Stimulated activated CD8-positive, alpha-beta memory T cell treated with anti-CD3 and anti-CD28 coated beads, Interleukin-15, amount 100 ng/mL, for 48 hours (primary cell): ENCODE measurements at places on chromosomes 6 and 20.

DNA sequence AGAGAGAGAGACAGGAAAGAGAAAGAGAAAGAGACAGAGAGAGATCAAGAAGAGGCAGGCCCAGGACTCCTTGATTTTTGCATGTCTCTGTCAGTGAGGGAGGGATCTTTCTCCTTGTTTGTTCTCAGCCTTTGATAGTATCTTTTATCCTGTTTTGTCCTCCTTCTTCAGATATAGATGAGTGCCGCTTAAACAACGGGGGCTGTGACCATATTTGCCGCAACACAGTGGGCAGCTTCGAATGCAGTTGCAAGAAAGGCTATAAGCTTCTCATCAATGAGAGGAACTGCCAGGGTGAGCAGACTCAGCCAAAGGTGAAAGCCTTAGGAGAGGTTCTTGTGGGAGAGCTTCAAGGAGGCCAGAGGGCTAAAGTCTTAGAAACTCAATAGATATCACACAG is 20.0 kb upstream of the ZNF76 start:
- DNase-seq, result no peak

GRCh38 chr6:127225497-127225896 is 41.2 kb upstream of the RNF146 start:
- DNase-seq, result no peak

GRCh38 chr20:41607791-41608190 is 10.4 kb downstream of the CHD6 start:
- no peak for DNase-seq

DNA sequence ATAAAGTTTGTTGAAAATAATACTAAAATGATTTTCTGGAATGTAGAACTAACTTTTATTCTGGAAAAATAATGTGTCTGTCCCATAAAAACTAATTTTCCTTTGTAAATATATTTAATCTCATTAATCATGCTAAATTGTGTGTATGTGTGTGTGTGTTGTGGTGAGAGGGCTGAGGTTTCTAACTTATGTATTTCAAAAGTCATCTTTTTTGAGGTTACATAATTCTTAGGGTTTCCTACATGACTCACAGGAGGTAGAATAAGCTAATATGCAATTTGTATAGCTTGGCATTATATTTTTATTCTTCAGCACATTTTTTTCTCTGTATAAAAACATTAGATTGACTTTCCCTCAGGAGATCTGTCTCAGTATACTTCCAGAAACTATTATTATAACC is 64.1 kb upstream of the CLVS2 start:
- DNase-seq, result no peak

DNA sequence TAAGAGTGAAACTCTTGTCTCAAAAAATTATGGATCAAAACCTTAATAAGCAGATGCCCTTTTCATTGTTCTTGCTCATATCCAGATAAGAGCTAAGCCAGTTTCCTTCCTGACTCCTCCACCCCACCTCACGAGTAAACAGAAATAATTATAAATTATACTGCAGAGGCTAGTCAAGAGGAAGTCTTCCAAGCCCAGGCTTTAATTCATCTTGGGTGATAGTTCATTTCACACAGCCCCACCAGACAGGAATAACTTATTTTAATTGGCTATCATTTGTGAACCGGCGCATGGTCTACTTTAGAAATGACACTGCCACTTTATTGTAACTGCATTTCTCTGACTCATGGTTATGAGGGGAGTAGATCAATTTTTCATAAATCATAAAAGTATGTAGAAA is 102.0 kb downstream of the BTBD3 start:
- DNase-seq, result no peak

DNA sequence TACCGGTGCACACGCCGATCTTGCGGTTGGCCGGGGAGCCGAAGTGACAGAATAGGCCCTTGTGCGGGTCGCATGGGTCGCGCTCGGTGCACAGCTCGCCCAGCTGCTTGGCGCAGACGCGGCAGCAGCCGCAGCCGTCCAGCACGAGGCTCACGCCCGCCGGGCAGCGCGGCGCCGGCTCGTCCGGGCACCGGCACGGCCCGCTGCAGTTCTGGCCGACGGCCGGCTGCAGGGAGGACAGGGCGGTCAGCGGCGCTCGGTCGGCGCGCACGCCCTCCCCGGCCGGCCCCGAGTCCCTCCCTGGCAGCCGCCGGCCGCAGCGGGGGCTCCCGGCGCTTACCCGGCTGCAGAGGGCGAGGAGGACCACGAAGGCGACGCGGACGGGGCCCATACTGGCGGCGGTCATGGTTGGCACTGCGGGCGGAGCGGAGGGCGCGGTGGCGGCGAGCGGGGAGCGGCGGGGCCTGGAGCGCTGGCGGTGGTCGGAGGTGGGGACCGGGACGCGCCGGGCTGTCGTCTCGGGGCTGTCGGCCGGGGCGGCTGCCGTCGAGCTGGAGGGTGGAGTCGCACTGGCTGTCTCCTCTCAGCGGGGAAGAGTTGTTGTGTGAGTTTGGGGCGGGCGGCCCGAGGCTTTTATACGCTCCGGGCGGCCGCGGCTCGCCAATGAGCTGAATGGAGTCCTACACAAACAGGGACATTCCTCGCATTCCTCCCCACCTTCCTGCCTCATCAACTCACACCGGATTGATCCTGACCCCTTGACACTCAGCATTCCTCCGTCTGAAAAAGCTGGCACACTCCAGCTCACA is at the start of gene CCN2:
CCN2 (minus strand) TSS at position 606 of the 809 bp plus-strand sequence; CDS start at position 406, 200 bp downstream.
- no peak for DNase-seq

DNA sequence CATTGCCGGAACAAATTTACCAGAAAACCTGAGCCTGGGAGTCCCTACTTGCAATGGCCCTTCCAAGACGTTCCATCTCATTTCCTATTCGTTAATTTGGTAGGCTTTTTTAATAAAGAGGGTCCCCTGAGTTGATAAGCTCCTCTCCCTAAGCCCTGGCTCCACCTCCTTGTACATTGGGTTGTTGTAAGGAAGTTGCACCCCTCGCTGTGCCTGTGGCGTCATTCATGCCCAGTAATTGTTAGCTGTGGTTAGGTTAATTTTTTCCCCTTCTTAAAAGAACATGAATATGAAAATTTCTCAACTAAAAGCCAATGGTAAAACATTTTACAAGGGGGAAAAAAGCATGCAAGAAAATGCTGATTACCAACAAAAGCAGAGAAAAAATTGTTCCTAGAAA is 91.9 kb downstream of the SLC24A3 start:
- no peak for DNase-seq

DNA sequence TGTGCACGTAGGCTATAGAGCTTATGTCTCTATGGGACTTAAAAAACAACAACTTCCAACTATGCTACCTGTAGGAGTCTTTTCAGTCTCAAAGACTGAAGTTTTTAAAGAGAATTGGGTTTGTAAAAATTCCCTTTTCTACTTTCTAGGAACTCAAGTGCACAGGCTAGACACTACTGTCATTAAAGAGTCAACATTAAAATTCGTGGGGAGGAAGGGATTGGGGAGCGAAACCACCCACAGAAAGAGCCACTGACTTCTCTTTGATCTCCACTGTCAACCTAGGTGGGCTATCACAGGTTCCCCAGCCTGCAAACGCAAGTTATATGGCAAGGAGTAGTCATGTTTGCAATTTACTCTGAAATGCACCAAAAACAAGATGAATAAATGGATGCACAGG is 37.7 kb downstream of the ADTRP start:
- no peak for DNase-seq

GRCh38 chr6:137156650-137157049 is 16.8 kb downstream of the IL22RA2 start:
- DNase-seq, result no peak

DNA sequence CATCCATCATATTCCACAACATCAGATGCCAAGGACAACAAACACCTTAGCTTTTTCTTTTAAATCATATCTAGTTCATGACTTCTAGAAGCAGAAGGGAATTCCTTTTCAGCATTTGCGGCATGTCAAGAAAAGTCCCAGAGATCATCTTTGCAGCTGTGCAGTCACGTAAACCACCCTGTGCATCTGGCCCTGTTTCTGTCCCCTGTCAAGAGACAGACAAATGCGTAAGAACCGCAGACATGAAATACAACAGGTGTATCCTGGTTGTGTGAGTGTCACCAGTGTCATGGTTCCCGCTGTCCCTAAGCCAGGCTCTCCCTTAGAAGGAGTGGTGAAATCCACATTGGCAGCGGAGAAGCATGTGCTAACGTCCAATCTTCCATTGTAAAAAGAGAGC is 28.1 kb downstream of the LY86 start:
- DNase-seq, result no peak

DNA sequence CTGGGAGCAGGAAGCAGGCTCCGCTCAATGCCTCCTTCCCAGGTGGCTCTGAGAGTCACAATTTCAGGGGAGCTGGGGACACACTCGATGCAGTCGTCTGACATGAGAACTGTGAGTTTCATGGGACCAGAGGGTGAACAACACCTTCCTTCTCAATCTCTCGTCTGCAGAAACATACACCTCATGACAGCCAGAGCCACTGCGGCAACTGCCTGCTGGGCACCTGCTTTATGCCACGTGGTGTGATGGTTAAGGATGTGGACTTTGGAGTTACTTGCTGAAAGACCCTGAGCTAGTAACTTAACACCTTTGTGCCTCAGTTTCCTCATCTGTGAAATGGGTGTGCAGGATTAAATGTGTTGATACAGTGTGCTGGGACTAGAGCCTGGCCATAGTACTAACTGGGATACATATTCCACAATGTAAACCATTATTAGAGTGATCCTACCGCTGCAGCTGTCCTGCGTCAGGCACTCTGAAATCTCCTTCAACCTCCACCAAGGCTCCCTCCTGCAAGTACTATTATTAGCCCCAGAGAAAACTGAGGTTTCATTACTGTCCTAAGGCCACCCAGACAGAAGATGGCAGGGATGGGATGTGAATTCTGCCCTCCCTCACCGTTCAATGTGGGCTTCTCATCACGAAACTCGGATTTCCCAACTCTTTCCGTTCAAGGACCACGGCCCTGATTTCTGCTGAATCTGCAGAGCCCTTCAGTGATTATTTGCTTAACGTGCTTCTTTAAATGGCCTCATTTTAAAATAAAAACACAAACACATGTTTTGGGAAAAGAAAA is 24.4 kb downstream of the SULF2 start:
- no peak for DNase-seq

GRCh38 chr20:13402171-13402760 is 181.2 kb downstream of the ISM1 start:
- no peak for DNase-seq

GRCh38 chr6:73062837-73063236 is 162.5 kb downstream of the KHDC1L start:
- DNase-seq, result no peak

GRCh38 chr20:60035-60918 is 27.2 kb upstream of the DEFB125 start:
- no peak for DNase-seq

DNA sequence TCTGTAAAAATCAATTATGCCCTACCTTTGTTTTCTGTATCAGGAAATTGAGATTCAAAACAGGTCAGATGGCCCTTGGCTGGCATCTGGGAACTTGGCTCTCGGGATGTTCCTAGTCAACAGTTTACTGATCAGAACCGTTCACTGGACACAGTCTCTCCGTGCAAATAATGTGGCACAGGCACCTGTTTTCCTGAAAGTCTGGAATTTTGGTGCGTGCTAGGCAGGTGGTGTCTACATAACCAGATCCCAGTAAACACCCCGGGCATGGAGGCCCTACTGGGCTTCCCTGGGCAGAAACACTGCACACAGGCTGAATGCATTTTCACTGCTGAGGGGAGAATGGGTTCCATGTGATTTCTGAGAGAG is 7.5 kb downstream of the SNHG17 start:
- DNase-seq, result no peak

DNA sequence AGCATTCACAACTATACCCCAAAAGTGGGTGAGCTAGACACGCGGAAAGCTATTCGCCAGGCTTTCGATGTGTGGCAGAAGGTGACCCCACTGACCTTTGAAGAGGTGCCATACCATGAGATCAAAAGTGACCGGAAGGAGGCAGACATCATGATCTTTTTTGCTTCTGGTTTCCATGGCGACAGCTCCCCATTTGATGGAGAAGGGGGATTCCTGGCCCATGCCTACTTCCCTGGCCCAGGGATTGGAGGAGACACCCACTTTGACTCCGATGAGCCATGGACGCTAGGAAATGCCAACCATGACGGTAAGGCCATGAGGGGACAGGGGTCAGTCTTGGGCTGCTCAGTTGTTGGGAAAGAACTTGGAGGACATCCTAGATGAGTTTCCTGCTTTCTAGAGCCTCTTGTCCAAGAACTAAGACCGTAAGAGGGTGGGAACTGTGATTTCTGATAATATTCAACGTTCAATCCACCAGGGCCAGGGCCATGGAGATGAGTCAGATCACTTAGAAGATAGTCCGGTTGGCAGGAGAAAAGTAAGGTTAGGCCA is 23.4 kb downstream of the MMP24OS start:
- DNase-seq, result no peak

GRCh38 chr20:52529826-52530225 is 338.2 kb upstream of the ZFP64 start:
- no peak for DNase-seq

DNA sequence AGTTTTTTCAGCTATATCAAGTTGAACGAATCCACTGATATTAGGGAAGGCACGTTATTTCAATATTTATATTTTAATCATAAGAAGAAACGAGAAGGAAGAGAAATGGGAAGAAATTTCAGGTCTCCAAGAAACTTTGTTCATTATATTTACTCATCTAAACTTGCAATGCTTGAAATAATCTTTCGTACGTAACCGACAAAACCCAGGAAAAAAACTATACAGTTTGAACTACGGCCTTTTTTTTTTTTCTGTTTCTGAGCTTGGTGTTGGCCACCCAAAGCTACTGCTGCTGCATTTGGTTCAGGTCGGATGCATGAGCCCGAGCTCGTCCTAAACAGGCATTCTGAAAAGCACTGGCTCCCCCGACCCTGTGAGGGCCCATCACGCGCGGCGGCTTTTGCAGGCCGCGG is 548 bp downstream of the PERP start:
- DNase-seq, result no peak

DNA sequence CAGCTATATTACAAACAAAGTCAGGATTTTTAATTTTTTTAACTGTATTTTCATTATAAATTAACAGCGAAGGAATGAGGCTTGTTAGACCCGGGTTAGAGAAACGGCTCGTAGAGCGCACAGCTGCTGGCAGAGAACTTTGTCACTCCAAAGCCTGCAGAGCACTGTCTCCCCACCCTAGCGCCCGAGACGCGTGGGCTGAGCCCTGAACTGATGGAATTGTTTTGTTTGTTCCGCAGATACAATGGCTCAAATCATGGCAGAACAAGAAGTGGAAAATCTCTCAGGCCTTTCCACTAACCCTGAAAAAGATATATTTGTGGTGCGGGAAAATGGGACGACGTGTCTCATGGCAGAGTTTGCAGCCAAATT is 810 bp downstream of the LAMP5 start:
- DNase-seq, result no peak

GRCh38 chr6:91704531-91704930 is 1117.7 kb upstream of the MAP3K7 start:
- no peak for DNase-seq

DNA sequence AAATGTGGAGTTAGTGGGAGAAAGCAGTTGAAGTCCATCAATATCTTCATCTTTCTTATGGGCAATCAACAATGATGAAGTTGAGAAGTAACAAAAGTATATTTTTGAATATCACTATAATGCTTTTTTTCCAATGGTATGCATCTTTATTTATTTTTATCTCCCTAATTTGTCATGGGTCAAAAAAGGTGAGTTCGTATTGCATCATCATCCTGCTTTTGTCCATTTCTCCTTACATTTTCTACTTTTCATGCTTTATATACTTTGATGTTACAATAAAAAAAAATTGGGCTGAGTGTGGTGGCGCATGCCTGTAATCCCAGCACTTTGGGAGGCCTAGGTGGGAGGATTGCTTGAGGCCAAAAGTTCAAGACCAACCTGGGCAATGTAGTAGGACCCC is 101.2 kb upstream of the STXBP5 start:
- DNase-seq, result no peak
